ENCODE measurements at places on chromosomes 4 and X.

- no peaks in the 10 kb centered on the region for H3K4me1 ChIP-seq
- H3K36me3 ChIP-seq = no peaks in the 10 kb centered on the region
Observed at GRCh38 chr4:85673540-85673939, 198.6 kb downstream of the ARHGAP24 start.

GRCh38 chr4:69467797-69468196 lies 27.9 kb downstream of the UGT2B4 start:
- no peak for DNase-seq
- H3K36me3 ChIP-seq = no peaks in the 10 kb centered on the region
- no peaks in the 10 kb centered on the region for H3K27me3 ChIP-seq
- H3K27ac ChIP-seq = no peak overlapping the region
- no peaks in the 10 kb centered on the region for H3K4me1 ChIP-seq

GRCh38 chr4:20678400-20678799 lies 21.9 kb upstream of the PACRGL start:
- H3K4me1 ChIP-seq = no peaks in the 10 kb centered on the region
- no peak overlapping the region for H3K27ac ChIP-seq
- H3K36me3 ChIP-seq = no peaks in the 10 kb centered on the region
- no peak for DNase-seq

GRCh38 chrX:53080628-53081580 lies 1.3 kb upstream of the TSPYL2 start:
- DNase-seq = no peak
- H3K27me3 ChIP-seq = no peaks in the 10 kb centered on the region
- peak overlapping the region; percentile 75 for H3K27ac ChIP-seq
- peaks cover 23% of the 10 kb centered on the region for H3K4me1 ChIP-seq

GRCh38 chr4:166414431-166414830 lies 541.4 kb downstream of the TLL1 start:
- DNase-seq = no peak
- no peak overlapping the region for H3K4me3 ChIP-seq
- no peaks in the 10 kb centered on the region for H3K27me3 ChIP-seq
- no peaks in the 10 kb centered on the region for H3K36me3 ChIP-seq
- no peaks in the 10 kb centered on the region for H3K4me1 ChIP-seq
- no peak overlapping the region for H3K27ac ChIP-seq

- no peak overlapping the region for H3K27ac ChIP-seq
- H3K36me3 ChIP-seq = no peaks in the 10 kb centered on the region
- no peak for DNase-seq
- H3K27me3 ChIP-seq = no peaks in the 10 kb centered on the region
Observed at GRCh38 chr4:24842356-24842755, 47.0 kb downstream of the SOD3 start.

DNA sequence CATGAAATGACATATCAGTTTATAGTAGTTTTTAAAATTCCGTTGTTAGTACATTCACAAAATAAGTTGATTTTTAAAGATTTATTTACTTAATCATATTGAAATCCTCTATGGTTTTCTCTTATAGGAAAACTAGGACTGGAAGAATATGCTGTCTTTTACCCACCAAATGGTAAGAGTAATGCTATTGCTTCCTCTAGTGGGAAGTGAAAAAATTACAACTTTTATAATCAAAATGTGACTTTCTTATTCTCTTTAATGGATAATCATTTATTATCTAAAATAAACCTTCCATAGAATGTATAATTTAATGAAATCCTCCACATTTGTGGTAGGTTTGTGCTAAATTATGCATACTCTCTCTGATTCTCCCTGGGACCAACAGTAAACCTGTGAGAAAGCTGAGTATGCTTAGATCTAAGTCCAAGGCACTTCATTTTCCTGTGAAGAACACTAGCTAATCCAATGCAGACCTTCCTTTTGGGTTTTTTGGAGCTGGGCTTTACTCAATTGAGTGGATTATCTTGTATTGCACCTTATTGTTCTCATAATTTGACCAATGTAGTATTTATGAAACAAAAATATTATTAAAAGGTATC lies 136.2 kb downstream of the TBC1D19 start:
- no peak for DNase-seq
- no peaks in the 10 kb centered on the region for H3K27me3 ChIP-seq
- no peaks in the 10 kb centered on the region for H3K4me1 ChIP-seq
- H3K27ac ChIP-seq = no peak overlapping the region

GRCh38 chrX:19544693-19545305 lies 29.5 kb upstream of the MAP3K15 start:
- H3K27ac ChIP-seq = no peak overlapping the region
- H3K4me3 ChIP-seq = no peak overlapping the region

- no peaks in the 10 kb centered on the region for H3K4me1 ChIP-seq
- H3K4me3 ChIP-seq = no peak overlapping the region
- H3K27me3 ChIP-seq = no peaks in the 10 kb centered on the region
- no peaks in the 10 kb centered on the region for H3K36me3 ChIP-seq
- no peak for DNase-seq
- no peak overlapping the region for H3K27ac ChIP-seq
Observed at GRCh38 chrX:65750674-65751469, 83.4 kb downstream of the MSN start.

GRCh38 chrX:319579-320125 lies 1.1 kb upstream of the GTPBP6 start:
- H3K4me1 ChIP-seq = peaks cover 14% of the 10 kb centered on the region
- DNase-seq = no peak
- peaks cover 12% of the 10 kb centered on the region for H3K36me3 ChIP-seq
- peak overlapping the region; percentile 90 for H3K4me3 ChIP-seq
- H3K27ac ChIP-seq = peak overlapping the region; percentile 69

DNA sequence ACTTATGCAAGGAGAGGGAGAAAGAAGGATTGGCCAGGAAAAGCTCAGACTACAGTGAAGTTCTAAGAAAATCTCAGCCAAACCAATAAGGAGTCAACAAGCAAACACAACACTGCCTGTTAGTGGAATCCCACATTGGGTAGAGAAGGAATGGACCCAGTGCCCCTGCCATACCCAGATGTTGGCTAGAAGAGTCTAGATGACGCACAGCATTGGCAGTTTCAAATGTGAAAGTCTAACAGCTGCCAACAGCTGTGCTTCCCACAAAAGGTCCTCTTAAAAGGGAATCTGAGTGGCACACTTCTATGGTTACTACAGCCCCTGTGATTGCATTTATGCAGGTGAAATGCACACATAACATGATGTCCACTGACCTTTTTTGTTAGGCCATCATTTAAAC lies 37.2 kb upstream of the CPEB2 start:
- no peak for DNase-seq
- H3K27ac ChIP-seq = no peak overlapping the region
- no peaks in the 10 kb centered on the region for H3K27me3 ChIP-seq
- H3K36me3 ChIP-seq = no peaks in the 10 kb centered on the region
- H3K4me3 ChIP-seq = no peak overlapping the region

GRCh38 chr4:147361726-147362125 lies 119.2 kb upstream of the EDNRA start:
- no peaks in the 10 kb centered on the region for H3K36me3 ChIP-seq
- DNase-seq = no peak
- peaks cover 7% of the 10 kb centered on the region for H3K4me1 ChIP-seq
- no peaks in the 10 kb centered on the region for H3K27me3 ChIP-seq
- peak overlapping the region; percentile 74 for H3K27ac ChIP-seq
- H3K4me3 ChIP-seq = no peak overlapping the region

GRCh38 chrX:41148553-41148952 lies 63.3 kb downstream of the USP9X start:
- H3K4me3 ChIP-seq = no peak overlapping the region
- H3K27me3 ChIP-seq = no peaks in the 10 kb centered on the region
- no peak overlapping the region for H3K27ac ChIP-seq
- H3K36me3 ChIP-seq = peaks cover 5% of the 10 kb centered on the region
- DNase-seq = no peak

GRCh38 chr4:25749150-25749794 lies 93.6 kb downstream of the SLC34A2 start:
- H3K4me1 ChIP-seq = no peaks in the 10 kb centered on the region
- H3K27me3 ChIP-seq = no peaks in the 10 kb centered on the region
- H3K4me3 ChIP-seq = no peak overlapping the region
- no peak overlapping the region for H3K27ac ChIP-seq
- no peak for DNase-seq
- H3K36me3 ChIP-seq = no peaks in the 10 kb centered on the region

DNA sequence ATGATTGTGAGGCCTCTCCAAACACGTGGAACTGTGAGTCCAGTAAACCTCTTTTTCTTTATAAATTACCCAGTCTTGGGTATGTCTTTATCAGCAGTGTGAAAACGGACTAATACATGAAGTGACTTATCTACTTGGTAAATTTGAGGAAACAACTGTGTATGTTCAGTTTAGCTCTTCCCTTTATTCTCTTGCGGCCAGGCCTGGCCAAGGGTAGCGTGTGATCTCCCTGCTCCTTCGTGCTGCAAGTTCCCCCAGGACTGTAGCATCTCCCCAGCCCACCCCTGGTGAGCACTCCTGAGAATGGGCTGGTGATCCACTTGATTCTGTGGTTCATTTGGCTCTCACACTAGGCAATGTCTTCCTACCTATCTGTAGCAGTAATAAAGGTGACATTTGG lies 53.2 kb upstream of the CHRNA9 start:
- no peaks in the 10 kb centered on the region for H3K36me3 ChIP-seq
- no peaks in the 10 kb centered on the region for H3K27me3 ChIP-seq
- no peaks in the 10 kb centered on the region for H3K4me1 ChIP-seq
- H3K27ac ChIP-seq = no peak overlapping the region
- no peak overlapping the region for H3K4me3 ChIP-seq

- no peak overlapping the region for H3K4me3 ChIP-seq
- H3K4me1 ChIP-seq = peaks cover 6% of the 10 kb centered on the region
- no peaks in the 10 kb centered on the region for H3K36me3 ChIP-seq
- H3K27me3 ChIP-seq = no peaks in the 10 kb centered on the region
- no peak for DNase-seq
Observed at GRCh38 chrX:19889582-19890342, 2.4 kb upstream of the SH3KBP1 start.

DNA sequence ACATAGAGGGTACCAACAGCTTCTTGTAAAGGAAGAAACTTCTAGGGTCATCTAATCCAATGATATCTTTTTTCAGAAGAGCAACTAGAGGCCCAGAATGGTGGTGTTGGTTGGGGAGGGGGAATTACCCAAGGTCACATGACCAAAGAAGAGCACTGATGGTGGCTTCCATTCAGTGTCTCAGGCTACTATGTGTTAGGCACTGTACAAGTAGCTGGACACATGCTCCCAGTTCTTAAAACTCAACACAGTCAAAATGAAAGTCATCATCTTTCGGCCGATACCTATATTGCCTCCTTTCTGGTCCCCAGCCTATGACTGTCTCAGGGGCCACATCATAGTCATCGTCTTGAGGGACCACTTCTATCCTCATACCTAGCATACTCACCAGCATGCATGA lies 88.1 kb downstream of the ARHGAP6 start:
- DNase-seq = no peak
- H3K27me3 ChIP-seq = no peaks in the 10 kb centered on the region
- no peak overlapping the region for H3K27ac ChIP-seq
- H3K4me1 ChIP-seq = no peaks in the 10 kb centered on the region
- no peaks in the 10 kb centered on the region for H3K36me3 ChIP-seq

DNA sequence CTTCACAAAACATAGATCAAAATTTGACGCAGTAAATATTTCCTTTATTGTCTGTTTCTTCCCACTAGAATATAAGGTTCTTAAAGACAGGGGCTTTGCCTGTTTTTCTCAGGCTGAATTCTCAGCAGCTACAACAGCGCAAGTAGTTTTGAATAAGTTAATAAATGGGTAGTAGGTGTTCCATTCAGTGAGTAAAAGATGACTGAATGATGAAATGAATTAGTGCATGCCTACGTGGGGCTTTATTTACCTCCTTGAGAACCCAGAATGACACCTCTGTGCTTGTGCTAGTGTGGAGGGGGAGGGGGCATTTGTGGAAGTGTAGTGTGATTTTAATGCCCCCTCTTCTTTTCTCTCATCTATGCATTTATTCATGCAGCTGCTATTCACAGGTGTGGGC lies 278.9 kb downstream of the FBXW7 start:
- H3K36me3 ChIP-seq = no peaks in the 10 kb centered on the region
- no peaks in the 10 kb centered on the region for H3K27me3 ChIP-seq
- H3K4me1 ChIP-seq = no peaks in the 10 kb centered on the region
- no peak for DNase-seq
- H3K27ac ChIP-seq = no peak overlapping the region

DNA sequence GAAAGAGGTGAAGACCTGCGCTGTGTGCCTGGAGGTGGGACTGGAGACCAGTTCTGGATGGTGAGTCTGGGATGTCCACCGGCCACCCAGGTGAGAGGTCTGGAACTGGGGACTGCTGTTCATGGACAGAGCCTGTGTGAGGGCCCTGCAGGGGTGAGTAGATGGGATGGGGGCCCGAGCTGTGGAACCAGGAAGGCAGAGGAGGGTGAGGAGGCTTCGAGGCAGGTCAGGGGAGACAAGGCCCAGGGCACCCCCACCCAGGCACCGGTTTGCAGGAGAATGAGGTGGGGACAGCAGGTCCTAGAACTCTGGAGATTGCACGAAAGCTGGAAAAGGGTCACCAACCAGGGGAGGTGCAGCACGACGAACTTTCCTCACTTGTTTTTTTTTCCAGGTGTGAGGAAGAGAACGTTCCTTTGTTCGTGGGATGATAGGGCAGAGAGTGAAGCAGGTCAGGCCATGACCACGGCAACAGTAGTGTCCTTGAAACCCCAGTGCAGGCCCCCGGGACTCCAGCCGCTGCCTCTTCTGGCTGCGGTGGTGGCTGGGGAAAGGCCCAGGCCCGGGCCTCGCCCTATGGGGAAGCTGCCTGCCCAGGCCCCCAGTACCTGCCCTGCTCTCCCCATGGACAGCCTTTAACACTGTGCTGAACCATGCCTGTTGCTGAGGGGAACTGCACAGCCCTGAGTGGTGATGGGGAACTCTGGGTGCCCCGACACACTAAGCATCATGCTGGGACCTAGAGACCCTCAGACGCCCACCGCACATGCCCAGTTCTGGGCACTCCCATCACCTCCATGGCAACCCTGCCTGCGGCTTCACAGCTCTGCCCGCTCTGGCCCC lies 22.9 kb downstream of the TNIP2 start:
- DNase-seq = no peak
- no peaks in the 10 kb centered on the region for H3K4me1 ChIP-seq
- no peak overlapping the region for H3K4me3 ChIP-seq
- H3K36me3 ChIP-seq = peaks cover 16% of the 10 kb centered on the region
- H3K27me3 ChIP-seq = no peaks in the 10 kb centered on the region

DNA sequence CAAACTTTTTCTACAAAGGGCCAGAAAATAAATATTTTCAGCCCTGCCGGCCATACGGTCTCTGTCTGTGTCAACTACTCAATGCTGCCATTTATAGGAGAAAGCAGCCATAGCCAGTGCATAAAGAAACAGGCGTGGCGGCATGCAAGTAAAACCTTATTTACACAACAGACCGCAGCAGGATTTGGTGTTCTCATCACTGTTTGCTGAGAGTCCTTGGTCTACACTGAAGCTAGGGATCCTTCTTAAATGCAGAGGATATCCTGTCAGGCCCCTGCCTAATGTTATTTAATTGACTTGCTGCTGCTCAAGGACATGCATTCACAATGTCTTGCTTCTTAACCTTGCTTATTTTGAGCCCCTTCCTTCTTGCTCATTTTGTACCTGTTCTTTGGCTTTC lies 54.7 kb downstream of the CPE start:
- DNase-seq = no peak
- no peaks in the 10 kb centered on the region for H3K27me3 ChIP-seq
- H3K27ac ChIP-seq = no peak overlapping the region

Data from thoracic aorta (tissue), 2 donors.